ENCODE measurements at places on chromosomes 1 and 21.

DNA sequence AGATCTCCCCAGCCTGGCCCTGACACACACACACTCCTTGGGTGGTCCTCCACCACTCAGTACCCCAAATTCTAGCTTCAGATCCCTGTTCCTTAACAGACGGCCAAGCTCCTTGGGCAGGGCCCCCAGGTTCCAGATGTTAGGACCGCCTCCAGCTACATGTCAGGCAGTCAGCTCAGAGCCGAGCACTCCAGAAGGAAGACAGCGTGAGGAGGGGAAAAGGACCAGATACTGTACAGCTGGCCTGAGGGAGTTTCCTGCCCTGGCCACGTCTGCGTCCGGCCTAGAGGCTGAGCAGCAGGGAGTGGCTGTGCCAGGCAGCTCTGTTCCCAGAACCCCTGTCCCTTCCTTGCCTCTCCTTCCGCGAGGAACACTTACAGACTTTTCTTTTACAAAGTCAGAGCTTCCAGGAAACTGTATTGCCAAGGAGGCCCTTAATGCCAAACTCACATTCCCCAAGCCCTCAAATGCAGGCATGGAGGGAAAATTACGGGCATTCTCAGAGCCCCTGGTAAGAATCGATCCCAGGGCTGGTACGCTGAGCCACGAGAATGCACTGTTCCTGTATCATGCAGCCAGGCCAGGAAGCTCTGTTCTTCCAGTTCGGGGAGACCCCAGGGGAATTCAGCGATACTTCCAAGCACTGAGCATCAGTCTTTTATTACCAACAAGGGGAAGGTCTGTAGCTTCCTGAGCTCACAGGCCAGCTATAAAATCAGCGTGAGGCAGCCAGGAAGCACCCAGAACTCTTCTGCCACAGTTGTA is 45.2 kb upstream of the CNTN2 start:
- DNase-seq, result no peak

DNA sequence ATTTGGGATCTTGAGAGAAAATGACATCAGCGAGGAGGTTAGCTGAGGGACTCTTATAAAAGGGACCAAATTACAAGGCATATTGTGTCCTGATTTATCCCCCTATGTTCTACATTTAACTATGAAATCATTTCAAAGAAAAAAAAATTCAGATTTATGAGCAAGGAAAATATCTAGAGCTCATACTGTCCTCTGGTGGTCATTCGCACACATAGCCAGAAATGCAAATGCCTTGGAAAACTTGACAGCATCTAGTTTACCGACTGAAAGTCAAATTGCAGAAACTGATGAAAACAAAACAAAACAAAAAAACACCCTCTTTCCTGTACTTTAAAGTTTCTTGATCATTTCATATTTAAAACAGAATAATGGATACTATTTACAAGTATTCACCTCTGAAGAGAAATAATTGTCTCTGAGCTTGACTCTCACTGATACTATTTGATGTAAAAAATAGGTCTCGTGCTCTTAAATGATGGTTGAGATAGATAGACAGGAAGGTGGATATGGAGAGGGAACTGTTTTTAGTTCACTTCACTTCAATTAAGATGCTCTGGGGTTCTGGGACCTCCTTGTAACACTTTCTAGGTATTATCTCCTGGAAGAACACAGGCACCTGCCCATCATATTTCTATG is 253.8 kb downstream of the PCP4 start:
- peak; percentile 59 for DNase-seq

- DNase-seq, result no peak
Observed at GRCh38 chr1:218930472-218931241, 243.0 kb upstream of the LYPLAL1 start.

DNA sequence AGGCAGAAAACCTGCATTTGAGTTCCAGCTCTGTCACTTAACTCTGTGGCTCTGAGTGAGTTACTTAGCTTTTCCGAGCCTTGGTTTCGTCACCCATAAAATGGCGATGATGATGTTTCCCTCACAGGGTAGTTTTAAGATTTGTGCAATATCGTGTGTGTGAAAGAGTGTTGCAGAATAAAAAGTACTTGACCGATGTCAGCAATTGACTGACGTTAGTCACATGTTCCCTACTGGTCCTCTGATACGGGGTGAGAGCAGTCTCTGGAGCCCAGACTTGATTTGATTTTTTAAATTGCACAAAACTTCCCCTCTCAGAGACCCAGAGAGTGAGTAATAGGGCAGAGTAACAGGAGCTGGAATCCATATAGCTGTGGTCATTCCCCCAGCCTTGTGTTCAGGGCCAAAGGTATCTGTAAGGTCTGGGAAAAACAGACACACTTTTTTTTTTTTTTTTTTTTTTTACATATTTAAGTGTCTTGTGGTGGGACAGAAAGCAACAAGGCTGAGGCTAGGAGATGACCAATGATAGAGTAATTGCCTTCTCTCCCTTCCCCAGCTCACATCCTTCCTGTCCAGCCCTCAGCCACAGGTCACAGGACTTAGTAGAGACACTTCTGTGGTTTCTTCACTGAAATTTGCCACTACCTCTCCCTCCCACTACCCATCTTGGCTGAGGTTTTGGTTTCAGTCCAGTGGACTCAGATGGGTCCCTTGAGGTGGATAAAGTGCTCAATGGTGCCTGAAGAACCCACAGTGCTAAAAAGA is 2.0 kb downstream of the FCER1G start:
- DNase-seq, result no peak

DNA sequence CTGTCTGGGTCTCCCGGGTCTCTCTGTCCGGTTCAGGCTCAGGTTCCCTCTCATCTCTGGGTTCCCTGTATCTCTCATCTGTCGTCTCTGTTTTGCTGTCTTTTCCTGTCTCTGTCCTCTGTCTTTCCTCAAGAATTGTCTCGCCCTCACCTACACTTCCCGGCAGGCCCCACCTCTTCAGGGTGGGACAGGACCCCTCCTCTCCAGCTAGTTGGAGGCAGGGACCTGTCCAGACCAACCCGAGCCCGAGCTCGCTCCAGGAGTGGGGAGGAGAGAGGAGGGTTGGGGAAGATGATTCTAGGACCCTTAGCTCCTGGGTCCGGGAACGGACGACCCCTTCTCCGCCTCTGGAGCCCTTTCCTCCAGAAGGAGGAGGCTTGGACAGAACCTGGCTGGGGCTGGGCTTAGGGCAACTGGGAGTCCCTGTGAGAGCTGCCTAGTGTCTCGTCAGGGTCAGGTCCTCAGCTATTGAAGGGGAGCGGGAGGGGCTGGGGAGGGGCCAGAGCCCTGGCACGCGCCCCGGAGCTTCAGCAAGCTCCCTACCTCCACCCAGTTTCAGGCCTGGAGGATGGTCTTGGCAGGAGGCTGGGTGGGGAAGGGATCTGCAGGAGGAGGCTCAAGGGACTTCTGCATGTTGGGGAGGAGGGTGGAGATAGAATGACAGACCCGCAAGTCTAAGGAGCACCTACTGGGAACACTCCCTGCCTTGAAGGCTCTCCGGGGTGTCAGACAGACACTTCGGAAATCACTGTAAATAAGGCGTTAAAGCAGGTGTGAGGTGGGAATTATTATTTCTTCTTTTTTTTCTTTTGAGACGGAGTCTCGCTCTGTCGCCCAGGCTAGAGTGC is 26.3 kb upstream of the EPB41 start:
- DNase-seq, result no peak

DNA sequence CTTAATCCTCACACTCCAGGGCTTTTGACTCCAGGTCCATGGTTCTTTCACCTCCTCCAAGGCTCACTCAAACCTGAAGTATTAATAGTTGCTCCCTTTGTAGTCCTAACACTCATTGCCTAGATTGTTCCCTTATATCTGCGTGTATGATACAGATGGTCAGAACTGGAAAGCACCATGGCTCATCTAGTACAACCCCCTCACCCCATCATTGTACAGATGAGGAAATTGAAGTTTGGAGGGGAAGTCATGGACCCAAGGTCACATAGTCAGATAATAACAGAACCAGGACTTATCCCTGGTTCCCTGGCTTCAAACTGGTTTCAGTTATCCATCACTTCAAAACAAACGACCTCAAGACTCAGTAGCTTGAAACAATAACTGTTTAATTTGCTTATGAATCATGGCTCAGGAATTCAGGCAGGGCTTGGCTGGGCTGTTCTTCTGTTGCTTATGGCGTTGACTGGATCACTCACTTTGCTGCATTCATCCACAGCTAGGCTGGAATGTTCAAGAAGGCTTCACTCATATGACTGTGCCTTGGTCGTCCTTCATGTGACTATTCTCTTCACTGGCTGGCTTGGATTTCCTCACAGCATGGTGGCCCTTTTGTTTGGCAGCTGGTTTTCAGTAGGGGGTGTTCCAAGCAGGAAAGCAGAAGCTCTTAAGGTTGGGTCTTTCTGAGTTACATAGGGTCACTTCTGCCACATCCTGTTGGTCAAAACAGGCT is 5.0 kb downstream of the NOS1AP start:
- no peak for DNase-seq

GRCh38 chr1:24931468-24932231 is 1.6 kb upstream of the RUNX3 start:
- no peak for DNase-seq

GRCh38 chr1:86382878-86383277 is 13.2 kb downstream of the ODF2L start:
- DNase-seq, result no peak

GRCh38 chr1:33314416-33314815 is 6.5 kb downstream of the A3GALT2 start:
- no peak for DNase-seq

DNA sequence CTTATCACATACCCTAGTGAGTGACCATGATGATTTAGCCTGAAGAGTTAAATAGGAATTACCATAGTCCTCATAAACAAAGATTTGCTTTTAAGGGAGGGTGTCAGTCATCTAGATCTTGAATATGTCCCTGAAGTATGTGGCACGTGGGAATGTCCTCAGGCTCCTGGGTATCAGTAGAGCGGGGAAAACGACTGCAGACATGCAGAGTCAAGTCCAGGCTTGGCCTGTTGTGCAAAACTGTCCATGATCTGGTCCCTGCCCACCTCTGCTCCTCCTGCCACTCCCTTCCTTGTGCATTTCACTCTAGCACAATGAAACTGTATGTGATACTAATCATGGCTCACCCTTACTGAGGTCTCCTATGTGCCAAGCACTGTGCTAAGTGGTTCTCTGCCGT is 12.9 kb downstream of the MOV10 start:
- DNase-seq, result no peak

DNA sequence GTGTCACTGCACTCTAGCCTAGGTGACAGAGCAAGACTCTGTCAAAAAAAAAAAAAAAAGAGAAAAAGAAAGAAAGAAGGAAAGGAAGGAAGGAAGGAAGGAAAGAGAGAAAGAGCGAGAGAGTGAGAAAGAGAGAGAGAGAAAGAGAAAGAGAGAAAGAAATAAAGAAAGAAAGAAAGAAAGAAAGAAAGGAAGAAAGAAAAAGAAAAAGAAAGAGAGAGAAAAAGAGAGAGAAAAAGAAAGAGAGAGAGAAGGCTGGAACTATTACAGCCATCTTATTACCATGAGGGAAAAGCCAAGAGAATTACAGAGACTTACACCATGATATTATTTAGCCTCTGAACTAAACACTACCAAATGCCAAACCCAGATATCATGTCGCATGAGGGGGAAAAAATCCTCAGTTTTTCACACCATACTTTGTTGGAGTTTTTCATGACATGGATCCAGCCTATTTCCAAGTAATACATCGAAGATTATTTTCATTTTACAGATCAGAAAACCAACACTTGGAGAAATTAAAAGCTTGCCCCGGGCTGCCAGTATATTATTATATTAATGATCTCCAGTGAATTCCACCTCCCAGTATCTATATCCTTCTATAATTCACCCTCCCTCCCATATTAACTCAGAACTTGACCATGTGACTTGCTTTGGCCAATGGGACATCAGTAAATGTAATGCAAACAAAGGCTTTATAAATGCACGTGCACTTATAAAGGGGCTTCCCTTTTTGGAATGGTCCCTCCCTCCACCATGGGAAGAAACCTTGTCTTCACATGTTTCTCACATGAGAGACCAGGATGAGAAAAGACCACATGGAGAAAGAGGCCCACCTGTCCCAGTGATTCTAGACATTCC is 148.6 kb downstream of the MIS18A start:
- no peak for DNase-seq

GRCh38 chr1:111747282-111747734 is 8.1 kb upstream of the INKA2 start:
- peak; percentile 19 for DNase-seq

- no peak for DNase-seq
Observed at GRCh38 chr1:14939527-14940284, 213.8 kb upstream of the TMEM51 start.

GRCh38 chr1:9927259-9927658 is 15.9 kb downstream of the LZIC start:
- no peak for DNase-seq

GRCh38 chr1:114270282-114270681 is 116.6 kb upstream of the SYT6 start:
- no peak for DNase-seq

DNA sequence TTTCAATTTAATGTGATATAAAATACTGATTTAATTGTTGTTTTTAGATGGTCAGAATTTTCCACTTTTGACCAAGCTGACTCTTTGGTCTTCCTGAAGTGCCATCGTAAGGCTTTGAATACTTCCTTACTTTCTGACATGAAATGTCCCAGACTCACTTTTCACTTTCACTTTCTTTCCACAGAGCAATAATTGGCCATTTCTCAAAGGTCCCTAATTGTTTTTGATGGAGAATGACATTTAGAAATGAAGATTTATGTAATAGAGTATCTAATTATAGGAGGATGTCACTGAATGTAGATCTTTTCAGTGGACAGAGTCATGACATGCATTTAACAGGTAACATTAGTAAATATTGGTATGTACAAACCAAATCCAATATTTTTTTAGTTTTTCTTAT is 1141.6 kb downstream of the KCNT2 start:
- DNase-seq, result no peak

All from NCI-H1105 (cell line).